Caudate nucleus (tissue), 63 donors: ENCODE measurements at places on chromosomes 6 and 20.

- no peak for DNase-seq
These were observed 1059.0 kb upstream of the EPHA7 start for GRCh38 chr6:94478133-94479005.

- no peak for DNase-seq
These were observed 968.4 kb upstream of the SLC35B3 start for GRCh38 chr6:9403736-9404135.

DNA sequence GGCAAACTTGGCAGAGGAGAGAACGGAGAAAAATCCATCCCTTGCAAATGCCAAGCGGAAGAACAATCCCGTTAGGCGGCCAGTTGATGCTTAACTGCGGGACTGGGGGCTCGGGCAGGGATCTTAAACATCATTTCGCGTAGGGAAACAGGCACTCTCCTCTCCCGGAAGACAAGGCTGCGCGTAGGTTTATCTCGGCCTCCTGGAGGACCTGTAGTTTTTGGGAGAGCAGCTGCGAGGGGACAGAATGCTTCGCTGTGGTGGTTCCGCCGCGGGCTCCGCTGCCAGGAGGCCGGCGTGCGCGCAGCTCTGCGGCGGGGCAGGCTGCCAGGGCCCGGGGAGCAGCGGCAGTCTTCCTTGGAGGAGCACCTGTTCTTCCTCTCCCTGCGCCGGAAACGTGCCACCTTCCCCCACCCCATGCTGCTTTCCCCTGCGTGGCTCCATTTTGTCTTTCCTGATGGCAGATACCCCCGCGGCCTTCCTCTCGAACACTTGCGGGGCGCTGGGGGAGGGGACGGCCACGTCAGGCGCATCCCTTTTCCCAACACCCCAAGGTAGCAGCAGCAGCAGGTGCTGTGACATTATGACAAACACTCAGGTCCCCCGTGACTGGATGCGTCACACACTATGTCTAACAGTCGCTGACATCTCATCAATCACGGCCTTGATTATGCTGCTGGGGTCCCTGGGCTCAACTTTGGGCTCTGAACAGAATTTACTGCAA is 230.7 kb upstream of the BTBD3 start:
- DNase-seq: peak; percentile 47

- no peak for DNase-seq
These were observed 36.4 kb upstream of the UTRN start for GRCh38 chr6:144248476-144249301.

GRCh38 chr20:719068-719467 is 43.5 kb upstream of the SCRT2 start:
- no peak for DNase-seq

GRCh38 chr6:165117121-165117520 is 192.3 kb downstream of the C6orf118 start:
- no peak for DNase-seq

DNA sequence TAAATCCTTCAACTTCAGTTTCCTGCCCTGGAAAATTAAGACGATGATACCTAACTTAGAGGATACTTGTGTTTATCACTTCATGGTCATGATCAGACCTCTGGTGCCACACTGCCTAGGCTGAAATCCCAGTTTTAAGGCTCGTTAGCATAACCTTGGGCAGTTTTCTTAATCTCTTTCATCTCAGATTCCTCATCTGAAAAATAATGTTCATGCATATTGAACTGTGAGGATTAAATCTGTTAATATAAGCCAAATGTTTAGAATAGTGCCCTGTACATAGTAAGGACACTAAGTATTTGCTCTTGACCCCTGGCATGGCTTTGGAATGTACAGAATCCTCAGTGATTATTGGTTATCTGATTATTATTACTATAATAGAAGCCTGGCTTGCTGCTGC is 79.7 kb downstream of the OGFRL1 start:
- no peak for DNase-seq
